ENCODE measurements at places on chromosomes 1 and 21. TPM values are rescaled to one million over a fixed set of nuclear protein-coding genes. Genes with fewer than 3 reads are reported as not detected.

Gene ATXN7L2
- 1.0 TPM for total RNA-seq

Gene ARHGEF10L
- total RNA-seq, result 2.6 TPM

Gene B3GALT2
- 0.99 TPM for total RNA-seq

Gene C2CD4D
- not detected for total RNA-seq

Gene PGLYRP3
- total RNA-seq, result not detected

Gene OR2T29
- total RNA-seq, result not detected

Gene TRABD2B
- total RNA-seq, result 0.06 TPM

Gene GNG5
- 57.3 TPM for total RNA-seq

Gene XCL1
- total RNA-seq, result not detected

Gene HES5
- not detected for total RNA-seq

Gene ITPKB
- 1.9 TPM for total RNA-seq

Gene SAMSN1
- total RNA-seq, result 0.58 TPM

Gene FMOD
- 0.10 TPM for total RNA-seq

Gene CENPF
- 65.5 TPM for total RNA-seq

Gene RGS8
- total RNA-seq, result not detected

Gene BRINP3
- 1.5 TPM for total RNA-seq

Gene ADGRL2
- total RNA-seq, result 36.4 TPM

Gene CDC42BPA
- 7.5 TPM for total RNA-seq

Gene PERM1
- total RNA-seq, result not detected

Gene OPRD1
- not detected for total RNA-seq

All from H4 (cell line).